ENCODE measurements at places on chromosomes 6 and 20. TPM values are rescaled to one million over a fixed set of nuclear protein-coding genes. Genes with fewer than 3 reads are reported as not detected.

The TREML1 gene
- not detected for polyA plus RNA-seq

The PHACTR3 gene
- 1.7 TPM for polyA plus RNA-seq

The FERMT1 gene
- polyA plus RNA-seq: 2.2 TPM

The PDE10A gene
- 4.8 TPM for polyA plus RNA-seq

The CAGE1 gene
- not detected for polyA plus RNA-seq

The LAMA5 gene
- 94.0 TPM for polyA plus RNA-seq

The NFATC2 gene
- 0.73 TPM for polyA plus RNA-seq

The PANK2 gene
- polyA plus RNA-seq: 26.8 TPM

The MUCL3 gene
- not detected for polyA plus RNA-seq

The PROKR2 gene
- not detected for polyA plus RNA-seq

The WFDC12 gene
- not detected for polyA plus RNA-seq

The APOBEC2 gene
- not detected for polyA plus RNA-seq

The GSTA2 gene
- polyA plus RNA-seq: 133 TPM

The NHLRC1 gene
- 1.8 TPM for polyA plus RNA-seq

The MMP24 gene
- 10.7 TPM for polyA plus RNA-seq

The MBOAT1 gene
- 1.9 TPM for polyA plus RNA-seq

The MTG2 gene
- polyA plus RNA-seq: 45.2 TPM

The SLC35B2 gene
- 49.5 TPM for polyA plus RNA-seq

The PRRC2A gene
- 84.6 TPM for polyA plus RNA-seq

The DLK2 gene
- not detected for polyA plus RNA-seq

The TFAP2B gene
- 11.6 TPM for polyA plus RNA-seq

Data from kidney (tissue), 22 donors.